Activated T-cell treated with anti-CD3 and anti-CD28 coated beads, Interleukin-2, amount 50 U/mL, for 72 hours (primary cell): ENCODE measurements at places on chromosomes 2 and 18. TPM values are rescaled to one million over a fixed set of nuclear protein-coding genes. Genes with fewer than 3 reads are reported as not detected.
A peak's percentile ranks its signal among the peaks of the same experiment; 100 is the strongest.

DNA sequence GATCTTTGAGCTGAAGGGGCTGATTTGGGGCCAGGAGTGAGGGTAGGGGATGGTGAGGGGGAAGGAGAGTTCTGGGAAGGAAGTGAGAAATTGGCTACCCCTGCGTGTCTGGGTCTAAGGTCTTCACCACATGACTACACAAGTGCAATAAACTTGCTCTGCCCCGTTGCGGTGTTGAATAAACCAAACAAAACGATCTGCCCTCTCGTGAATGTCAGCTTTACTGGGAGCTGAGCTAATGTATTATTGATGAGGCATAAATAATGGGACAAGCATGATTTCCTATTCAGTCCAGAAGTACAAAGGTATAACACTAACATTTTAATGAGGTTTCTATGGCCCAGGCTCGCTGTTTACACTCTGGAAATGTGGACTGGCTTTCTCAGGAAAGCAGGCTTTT, 8.0 kb upstream of the CFAP221 start:
- DNase-seq, result no peak

Gene FTCDNL1
- 1.3 TPM for total RNA-seq

- no peak for DNase-seq
These were observed 49.0 kb downstream of the SERPINB7 start for GRCh38 chr18:63824220-63824525.

DNA sequence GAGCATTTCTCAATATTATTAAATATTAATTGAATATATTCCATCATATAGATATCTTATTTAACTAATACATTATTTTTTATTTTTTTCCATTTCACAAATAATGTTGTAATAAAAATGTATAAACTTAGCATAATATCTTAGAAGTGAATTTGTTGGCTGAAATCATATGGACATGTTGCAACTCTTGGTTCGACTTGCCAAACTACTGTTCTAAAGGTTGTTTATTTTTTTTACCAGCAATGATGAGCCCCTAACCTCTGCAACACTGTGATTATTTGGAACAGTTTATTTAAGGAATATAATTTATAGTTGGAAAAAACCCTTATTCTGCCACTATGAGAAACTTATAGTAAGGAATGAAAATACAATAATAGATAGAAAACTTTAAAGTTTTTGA, 8.8 kb upstream of the NAB1 start:
- no peak for DNase-seq

GRCh38 chr18:74242438-74243096, 49.2 kb downstream of the CYB5A start:
- DNase-seq, result no peak

- no peak for DNase-seq
These were observed 32.8 kb downstream of the PKP4 start for GRCh38 chr2:158489366-158490112.

GRCh38 chr2:240520974-240521350, 36.8 kb downstream of the ANKMY1 start:
- DNase-seq, result no peak

DNA sequence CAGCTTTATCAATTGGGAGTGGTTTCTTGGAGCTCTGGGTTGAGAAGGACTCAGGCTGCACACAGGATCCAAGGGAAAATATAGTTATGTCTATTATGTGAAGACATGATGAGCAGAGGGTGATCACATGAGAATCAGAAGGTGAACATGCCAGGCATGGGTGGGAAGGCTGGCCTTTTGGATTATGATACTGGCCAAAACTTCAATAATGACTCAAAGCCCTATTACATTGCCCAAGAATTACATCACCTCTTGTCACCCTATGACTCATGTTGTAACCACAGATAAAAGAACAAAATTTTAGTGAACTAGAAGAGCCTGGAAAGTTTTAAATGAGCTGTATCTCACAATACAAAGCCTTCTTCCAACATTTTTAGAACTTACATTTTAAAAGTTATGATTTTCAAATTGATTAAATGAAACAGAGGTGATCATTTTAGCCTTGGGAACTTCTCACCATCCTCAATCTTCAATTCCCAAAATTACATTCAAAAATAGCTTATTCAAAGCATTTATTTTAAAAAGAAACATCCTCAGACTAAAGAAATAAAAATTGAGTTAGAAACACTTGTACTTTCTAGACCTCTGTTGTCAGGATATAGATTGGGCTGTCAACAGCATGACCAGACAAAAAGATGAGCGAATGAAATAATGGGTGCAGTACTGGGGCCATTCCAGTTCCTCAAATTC, 428.3 kb downstream of the MBD2 start:
- no peak for DNase-seq

- DNase-seq, result no peak
These were observed 437.0 kb upstream of the ETAA1 start for GRCh38 chr2:66960161-66960560.

Gene CHRND
- not detected for total RNA-seq

DNA sequence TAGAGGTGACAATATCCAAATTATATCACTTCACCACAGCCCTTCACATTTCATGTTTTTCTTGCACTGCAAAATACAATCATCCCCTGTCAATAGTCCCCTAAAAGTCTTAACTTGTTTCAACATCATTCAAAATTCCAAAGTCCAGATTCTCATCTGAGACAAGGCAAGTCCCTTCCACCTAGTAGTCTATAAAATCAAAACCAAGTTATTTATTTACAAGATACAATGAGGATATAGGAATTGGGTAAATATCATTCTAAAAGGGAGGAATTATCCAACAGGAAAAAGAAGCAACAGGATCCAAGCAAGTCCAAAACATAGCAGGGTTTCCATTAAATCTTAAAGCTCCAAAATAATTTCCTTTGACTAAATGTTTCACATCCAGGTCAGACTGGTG, 1076.1 kb upstream of the TMEFF2 start:
- DNase-seq, result no peak

DNA sequence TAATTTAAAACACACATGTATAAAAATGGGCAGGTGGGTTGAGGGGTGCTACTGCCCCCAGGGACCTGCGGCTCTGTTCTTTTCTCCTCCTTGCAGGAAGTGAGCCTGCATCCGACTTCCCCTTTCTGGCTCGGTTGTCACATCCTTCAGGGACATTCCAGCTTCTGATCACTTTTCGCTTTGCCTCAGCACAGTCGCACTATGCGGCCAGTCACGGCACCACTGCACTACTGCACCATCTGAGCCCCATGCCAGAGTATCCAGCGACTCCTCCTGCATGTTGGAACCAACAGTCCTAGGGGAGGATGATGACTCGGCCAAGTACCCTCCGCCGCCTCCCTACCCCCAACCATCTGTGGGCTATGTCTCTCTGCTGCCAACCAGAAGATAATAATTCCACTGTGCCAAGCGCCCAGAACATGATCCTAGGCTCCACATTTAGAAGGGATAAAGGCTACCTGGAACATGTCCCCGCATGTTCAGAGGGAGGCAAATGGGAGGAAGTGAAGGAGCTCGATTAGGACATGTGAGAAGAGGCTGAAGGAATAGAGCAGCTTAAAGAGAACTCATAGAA, 17.6 kb downstream of the CDC42EP3 start:
- DNase-seq, result peak; percentile 33

Gene CNGA3
- total RNA-seq, result not detected

GRCh38 chr18:34752056-34752455, 42.0 kb downstream of the DTNA start:
- no peak for DNase-seq

GRCh38 chr18:11653521-11653920, 35.5 kb upstream of the GNAL start:
- DNase-seq, result no peak
